SK-N-SH (cell line): ENCODE measurements at places on chromosomes 1 and 21.

GRCh38 chr1:238752327-238752726, 634.0 kb upstream of the CHRM3 start:
- DNase-seq: no peak

GRCh38 chr21:44596068-44596725, 3.9 kb upstream of the KRTAP10-6 start:
- DNase-seq: no peak

GRCh38 chr1:184301227-184301626, 85.6 kb upstream of the C1orf21 start:
- no peak for DNase-seq

GRCh38 chr1:34396042-34396441, 219.3 kb downstream of the C1orf94 start:
- DNase-seq: no peak

DNA sequence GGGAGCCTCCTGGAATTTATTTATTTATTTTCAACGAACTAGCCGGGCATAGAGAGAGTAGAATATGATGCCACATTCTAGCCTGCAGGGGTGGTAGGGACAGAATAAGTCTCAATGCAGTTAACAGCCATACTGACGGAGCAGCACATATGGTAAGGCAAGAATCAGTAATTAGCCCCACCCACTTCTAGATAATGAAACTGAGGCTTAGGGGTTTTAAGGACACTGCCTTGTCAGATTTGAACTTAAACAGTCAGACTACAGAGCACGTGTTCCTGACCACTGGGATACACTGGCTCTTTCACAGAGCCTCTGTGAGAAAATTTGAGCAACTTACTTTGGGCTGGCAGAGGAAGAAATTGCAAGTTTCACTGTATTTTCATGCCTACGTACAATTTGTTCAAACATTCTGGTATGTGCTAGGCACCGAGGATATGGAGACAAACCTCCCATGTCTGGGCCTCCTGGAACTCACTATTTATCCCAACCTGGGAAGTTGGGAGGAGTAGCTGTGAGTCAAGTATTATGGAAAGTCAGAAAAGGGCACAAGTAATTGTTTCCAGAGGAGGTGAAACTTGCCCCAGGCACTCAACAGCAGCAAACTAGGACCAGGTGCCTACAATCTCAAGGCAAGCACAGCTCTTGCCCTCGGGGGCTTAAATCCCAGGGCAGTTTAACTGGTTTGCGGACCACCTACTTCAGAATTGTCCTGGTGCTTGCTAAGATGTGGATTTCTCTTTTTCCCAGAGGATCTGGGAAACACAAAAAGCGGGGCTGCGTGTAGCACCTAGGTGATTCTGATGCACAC, 1.6 kb upstream of the CLIC4 start:
- DNase-seq: no peak

GRCh38 chr21:46552865-46553379, 52.0 kb downstream of the S100B start:
- no peak for DNase-seq

DNA sequence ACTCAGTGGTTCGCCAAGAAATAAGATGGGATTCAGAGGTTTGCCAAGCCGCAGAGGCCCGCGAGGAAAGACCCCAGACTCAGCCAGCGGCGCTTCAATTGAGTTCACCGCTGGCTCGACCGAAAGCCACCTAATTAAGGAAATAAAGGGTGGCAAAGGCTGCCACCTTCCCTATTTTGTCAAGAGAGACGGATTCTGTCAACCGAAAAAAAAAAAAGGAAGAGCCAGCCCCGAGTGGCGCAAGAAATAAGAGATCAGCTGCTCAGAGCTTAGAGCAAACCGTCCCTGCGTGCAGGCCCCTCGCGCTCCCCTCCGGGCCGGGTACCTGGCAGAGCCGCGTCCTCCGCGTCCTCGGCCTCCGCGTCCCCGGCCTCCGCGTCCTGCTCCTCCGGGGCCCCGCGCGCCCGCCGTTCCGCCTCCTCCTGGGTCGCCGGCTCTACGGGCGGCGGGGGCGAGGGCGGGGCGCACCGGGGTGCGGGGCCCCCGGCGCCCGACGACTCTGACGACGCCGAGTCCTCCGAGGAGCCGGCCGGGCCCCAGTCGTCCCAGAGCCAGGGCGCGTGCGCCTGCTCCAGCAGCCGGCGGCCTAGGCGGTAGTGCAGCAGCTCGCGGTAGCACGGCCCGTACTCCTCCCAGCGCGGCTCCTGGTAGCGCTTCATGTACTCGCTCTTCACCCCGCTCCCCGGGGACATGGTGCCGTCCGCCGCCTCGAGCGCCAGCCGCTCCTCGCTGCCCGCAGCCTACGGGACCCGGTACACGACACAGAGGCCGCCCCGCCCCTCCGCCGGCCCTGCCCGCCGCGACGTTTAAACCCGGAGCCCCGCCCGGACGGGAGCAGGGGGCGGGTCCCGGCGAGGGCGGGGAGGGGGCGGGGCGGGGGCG, 832 bp downstream of the CCSAP start:
- peak; percentile 98 for DNase-seq

DNA sequence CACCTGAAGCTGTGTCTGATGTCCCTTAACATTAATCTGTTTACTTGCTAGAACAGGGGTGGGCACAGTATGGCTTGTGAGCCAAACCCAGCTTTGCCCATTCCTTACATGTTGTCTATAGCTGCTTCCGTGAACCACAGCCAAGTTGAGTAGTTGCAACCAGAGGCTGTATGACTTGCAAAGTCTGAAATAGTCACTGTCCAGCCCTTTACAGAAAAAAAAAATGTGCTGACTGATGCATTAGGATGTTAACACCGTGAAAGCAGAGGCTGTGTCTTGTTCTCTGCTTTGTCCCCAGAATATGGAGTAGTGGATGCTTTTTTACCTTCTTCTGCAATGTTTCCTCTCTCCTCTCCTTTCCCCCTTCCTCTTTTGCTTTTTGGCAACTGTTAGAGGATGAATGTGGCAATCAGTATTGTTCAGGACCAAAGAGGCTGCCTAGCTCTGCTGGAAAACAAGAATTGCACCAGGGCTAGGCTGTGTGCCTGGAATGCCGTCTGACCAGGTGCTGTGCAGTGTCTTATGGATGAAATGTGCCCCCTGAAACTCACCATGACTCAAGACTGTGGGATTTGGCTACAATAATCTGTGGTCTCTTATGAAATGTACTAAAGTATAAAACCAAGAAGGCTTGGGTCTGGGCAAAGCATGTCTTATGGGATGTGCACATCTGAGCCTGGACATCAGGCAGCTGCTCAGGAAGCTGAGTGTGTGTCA, 79.6 kb upstream of the GCLM start:
- DNase-seq: no peak

GRCh38 chr1:13828454-13829151, 128.6 kb downstream of the PRDM2 start:
- DNase-seq: peak; percentile 67
